ENCODE measurements at places on chromosomes 1 and 21.

- DNase-seq = no peak
Measured at GRCh38 chr1:112618114-112618720, 724 bp downstream of the ST7L start.

DNA sequence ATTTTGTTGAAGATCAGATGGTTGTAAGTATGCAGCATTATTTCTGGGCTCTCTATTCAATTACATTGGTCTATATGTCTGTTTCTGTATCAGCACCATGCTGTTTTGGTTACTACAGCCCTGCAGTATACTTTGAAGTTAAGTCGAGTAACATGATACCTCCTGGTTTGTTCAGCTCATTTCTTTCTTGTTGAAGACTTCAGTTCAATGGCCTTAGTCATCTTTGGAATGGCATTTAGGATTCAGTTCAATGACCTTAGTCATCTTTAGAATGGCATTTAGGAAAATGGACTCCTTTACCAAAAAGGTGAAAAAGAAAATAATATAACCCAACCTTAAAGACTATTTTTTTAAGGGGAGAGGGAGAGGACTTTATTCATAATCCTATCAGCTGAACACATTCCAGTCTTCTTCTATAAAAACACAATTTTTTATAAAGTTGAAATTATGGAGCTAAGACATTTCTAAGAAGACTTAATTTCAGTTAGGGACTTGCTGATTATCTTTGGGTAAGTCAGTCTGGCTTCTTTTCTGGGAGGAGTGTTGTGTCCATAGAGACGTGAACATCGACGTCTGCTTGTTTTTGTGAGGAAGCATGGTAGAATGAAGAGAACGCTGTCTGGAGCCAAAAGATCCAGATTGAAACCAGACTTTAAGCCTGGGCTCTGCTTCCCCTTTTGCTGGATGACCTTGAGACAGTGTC, 48.3 kb downstream of the DDR2 start:
- no peak for DNase-seq

DNA sequence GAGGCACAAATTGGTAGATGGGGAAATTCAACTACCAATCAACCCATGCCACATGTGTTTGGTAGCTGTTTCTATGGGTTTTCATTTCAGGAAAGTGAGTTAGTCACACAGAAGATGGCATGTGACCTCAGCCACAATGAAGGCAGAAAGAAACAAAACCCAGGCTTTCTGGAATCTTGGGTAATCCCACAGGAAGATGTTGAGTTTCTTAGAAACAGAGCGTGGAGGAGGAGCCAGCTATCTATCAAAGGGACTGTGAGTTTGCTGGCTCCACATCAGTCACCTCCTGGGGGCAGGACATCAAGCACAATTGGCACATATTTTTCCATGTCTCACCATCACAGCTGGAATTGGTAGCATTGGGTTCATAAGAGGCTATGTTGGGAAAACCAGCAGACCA, 188.9 kb upstream of the PLXNA2 start:
- no peak for DNase-seq

GRCh38 chr1:227848430-227848932, 33.0 kb downstream of the PRSS38 start:
- DNase-seq = no peak

- DNase-seq = no peak
Measured at GRCh38 chr1:18928985-18929384, 26.6 kb upstream of the ALDH4A1 start.
